ENCODE measurements at places on chromosomes 3 and 15.

DNA sequence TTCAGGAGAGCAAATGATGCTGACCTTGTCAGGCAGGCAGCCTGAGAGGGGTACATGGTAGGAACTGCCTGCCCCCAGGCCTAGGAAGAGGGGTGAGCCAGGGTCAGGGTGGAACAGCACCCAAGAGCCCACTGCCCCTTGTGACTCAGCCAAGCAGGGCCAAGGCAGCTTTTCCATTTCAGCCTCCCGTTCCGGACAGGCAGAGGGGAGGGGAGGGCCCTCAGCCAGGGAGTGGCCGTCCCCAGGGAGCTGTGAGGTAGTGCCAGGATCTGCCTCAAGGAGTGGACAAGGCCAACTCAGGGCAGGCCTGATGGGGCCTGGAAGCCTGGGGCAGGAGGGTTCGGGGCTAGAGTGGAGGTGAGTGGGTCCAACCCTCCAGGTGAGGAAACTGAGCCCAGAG lies 5.1 kb upstream of the ANKRD63 start:
- no peak for DNase-seq

DNA sequence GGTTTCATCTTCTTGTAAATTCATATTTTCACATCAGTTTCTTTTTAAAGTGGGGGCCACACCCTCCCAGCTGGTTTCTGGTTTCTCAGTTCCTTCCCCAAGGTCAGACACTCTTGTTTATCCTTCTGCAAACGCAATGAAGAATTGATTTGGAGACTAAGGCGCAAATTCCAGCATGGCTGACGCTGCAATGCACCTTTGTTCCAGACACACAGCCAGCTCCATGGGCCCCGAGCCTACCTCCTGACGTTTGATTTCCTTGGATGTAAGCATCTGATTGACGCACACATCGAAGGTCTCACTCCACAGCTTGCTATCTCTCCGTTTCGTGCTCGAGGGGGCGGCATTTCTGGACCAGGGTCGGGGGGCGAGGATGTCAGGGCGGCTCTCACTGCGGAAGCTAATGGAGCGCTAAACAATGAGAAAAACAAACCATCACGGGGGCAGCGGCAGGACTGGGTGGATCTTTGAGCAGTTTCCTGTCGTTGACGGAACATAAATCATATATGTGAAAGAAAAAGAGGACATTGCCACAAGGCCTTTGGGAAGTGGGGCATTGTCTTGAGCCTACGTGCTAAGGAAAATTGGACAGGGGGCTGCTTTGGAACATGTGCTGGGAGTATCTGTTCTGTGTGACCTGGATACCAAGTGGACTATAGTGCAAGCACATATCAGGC lies 46.9 kb downstream of the ARHGEF3 start:
- no peak for DNase-seq

GRCh38 chr3:34947834-34948233 lies 691.5 kb upstream of the ARPP21 start:
- DNase-seq = peak; percentile 81

DNA sequence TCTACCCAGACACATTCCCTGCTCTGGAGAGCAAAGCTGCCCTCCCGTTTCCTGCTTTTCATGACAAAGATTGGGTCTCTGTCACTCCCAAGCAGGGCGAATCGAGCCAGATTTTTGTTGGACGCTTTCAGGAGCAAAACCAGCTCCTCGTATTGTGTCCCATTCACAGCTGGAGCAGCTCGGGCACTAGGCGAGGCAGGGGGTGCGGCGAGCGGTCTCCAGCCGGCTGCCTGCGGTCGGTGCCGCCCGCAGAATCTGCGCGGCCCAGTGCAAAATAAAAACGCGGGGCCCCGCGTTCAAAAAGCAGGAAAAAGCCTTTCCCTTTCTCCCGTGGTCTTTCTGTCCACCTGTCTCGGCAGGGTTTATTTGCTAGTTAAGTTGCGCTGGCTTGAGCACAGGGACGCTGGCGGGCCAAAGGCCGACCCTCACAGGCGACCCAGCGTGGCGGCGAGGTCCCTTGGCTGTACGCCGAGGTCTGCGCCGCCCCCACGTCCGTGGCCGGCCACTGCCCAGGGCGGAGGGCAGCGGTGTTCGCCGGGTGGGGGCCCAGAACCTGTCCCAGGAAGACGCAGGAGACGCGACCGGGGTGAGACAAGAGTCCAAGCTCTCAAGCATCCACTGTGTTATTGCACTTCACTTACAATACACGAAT lies 71.2 kb downstream of the CYP19A1 start:
- DNase-seq = no peak

GRCh38 chr3:183823963-183824362 lies 1.4 kb downstream of the MAP6D1 start:
- peak; percentile 29 for DNase-seq

DNA sequence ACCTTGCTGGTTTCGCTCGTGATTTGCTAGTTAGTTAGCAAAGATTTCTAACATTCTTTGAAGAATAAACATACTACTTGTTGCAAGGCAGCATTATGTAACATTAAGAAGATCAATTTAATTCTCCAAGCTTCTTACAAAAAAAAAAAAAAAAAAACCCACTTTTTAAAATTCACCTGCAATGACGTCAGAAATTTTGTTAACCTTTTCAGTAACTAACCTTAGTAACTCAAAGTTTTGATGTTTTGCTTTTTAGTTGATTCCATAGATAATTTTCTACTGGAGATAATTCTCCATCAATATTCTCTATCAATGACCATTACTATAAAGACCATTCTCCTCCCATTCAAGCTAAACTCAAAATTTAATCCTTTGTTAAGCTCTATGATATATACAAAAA lies 491.8 kb upstream of the TBL1XR1 start:
- DNase-seq = no peak

GRCh38 chr3:119238363-119238762 lies 2.3 kb downstream of the B4GALT4 start:
- DNase-seq = no peak

GRCh38 chr3:130323503-130323902 lies 22.0 kb upstream of the COL6A5 start:
- DNase-seq = no peak

DNA sequence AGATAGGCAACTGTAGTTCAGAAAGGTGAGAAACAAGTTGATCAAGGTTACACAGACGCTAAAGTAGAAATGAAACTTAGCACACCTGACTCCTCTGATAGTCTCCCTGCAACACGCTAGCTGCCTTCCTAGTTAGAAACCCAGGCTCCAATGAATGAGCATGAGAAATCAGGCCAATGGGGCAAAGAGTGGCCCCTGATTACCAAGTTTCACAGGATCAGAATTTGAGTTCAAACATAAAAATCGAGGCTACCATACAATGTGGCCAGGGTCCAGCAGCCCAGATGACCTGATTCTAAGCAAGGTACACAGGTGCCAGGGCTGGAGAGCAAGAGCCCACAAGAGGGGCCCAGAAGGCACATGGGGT lies 7.7 kb downstream of the PLD1 start:
- DNase-seq = no peak

DNA sequence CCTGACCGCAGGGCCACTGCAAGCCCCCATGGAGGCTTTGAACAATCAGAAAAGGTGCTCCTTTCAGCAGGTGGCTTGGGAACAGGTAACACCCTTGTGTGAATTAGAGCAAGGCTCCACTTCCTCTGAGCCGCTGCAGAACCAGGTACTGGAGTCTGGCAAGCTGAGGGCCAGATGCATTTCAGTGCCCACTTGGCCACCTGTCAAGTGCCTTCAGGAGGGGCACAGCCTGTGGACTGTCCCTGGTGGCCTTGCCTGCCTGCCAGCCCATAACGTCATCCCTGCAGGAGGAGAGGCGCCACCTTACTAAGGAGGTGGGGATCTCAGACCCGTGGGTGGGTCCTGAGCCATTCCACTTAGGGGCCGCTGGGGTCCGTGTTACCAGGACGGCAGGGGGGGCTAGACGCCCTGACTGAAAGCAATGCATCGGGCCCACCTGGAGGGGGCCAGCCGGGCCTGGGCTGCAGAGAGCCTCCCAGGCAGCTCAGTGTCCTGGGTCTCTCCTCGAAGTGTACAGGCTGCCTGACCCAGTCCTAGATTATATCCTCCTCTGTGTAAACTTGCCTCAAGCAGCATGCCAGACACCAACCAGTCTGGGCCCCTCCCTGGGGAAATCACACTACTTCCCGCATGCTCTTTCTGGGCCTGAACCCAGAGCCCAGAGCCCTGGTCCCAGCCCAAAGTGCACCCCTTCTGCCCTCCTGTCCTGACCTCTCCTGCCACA lies 16.1 kb downstream of the SPTBN5 start:
- DNase-seq = no peak

DNA sequence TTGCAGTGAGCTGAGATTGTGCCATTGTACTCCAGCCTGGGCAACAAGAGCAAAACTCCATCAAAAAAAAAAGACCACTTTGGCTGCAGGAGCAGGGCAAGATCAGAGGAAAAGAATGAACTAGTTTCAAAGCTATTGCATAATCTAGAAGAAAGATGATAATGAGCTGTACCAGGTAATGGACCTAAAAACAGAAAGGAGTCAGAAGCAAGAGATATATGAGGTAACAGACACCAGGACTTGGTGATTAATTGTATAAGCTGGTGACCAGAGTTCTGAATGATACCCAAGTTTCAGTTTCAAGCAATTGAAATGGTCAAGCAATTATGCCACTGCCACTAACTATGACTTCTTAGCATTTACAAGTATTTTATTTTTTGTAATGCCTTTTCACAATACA lies 2.9 kb downstream of the POLQ start:
- no peak for DNase-seq

GRCh38 chr15:68354923-68355322 lies 77.0 kb downstream of the ITGA11 start:
- no peak for DNase-seq

DNA sequence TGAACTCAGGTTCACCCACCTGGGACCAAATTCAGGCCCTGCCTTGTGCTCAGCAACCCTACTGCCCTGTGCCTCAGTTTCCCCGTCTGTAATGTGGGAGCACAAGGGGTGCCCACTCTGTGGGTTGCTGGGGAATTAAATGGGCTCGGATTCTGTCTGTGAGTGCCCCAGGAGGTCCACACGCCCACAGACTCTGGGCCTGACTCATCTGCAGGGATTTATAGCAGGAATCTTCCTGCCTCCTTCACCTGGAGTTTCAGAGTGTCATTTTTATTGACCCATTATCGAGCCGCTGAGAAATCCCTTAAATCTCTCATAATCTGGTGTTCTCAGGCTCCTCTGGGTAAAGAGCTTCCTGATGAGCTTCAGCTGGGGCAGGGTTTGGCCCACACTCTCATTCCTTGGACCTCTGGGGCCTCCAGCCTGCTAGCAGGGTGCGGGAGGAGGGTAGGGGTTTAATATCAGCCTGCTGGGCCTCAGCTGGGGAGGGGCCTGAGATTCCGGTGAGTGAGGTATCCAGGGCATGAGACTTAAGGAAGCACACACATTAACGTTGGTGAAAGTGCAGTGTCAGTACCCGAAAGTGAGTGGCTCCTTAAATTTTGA lies 16.4 kb downstream of the C3orf18 start:
- no peak for DNase-seq
